Effector CD4-positive, alpha-beta T cell (primary cell): ENCODE measurements at places on chromosomes 3 and 15.

GRCh38 chr3:142337994-142338393 lies 109.8 kb downstream of the XRN1 start:
- no peak for DNase-seq

DNA sequence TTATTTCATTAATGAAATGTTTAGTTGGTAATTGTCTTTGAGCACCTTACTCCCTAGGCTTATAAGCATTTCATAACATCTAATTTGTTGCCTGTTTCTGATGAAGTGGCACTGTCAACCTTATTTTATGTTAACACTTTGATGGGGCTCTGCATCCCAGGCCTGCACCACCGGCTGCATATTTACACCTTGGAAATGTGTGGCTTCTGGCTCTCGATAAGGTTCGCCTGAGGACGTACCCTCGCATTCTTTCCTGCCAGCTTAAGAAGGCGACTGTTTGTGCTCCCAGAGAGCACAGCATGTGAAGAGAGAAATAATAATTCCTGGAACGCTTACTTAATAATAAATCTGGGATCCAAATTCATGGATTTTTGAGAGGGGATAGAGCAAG lies 763.3 kb upstream of the CFAP20DC start:
- no peak for DNase-seq

DNA sequence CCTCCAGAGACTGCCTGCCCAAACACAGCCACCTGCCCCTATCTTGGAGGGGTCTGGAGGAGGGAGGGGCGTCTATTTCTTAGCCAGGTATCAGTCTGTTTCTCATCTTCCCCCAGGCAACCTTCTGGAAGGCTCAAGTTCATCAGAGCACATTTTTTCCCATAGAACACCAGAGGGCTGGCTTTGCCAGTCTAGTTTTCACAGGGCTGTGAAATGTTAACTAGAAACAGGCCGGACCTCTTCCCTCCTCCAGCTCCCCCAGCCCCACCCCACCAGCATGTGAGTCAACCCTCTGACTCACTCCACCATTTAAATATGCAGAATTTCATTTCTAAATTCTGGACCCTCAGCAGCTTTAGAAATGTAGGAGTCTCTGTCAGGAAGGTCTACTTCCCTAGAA lies 66.9 kb downstream of the SLCO2A1 start:
- no peak for DNase-seq

DNA sequence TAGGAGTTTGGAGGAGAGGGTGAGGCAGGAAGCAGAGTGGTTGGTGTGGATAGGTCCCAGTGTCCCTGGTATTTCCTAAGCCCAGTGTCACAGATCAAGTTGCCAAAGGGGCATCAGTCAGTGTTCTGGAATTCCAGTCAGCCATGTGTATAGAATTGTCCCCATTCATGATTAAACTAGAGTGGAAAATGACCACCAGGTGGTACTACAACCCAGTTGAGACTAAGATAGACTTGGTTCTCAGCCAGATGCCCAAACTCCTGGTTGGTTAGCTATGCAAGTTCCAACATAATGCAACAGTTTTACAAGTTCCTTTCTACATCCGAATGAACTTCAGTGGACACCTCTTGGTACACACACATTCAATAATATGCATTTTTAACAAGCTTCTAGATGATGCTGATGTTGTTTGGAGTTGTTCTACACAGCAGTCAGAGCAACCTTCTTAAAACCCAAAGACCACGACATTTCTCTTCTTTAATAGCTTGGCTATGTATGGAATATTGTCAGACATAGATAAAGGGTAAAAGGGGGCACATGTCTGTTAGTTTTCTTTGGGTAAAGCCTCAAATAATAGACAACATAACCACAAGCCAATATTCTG lies 8.4 kb upstream of the ATR start:
- peak; percentile 15 for DNase-seq

GRCh38 chr15:48868536-48868935 lies 9.4 kb upstream of the EID1 start:
- no peak for DNase-seq

GRCh38 chr3:13069495-13069894 lies 3.7 kb downstream of the IQSEC1 start:
- DNase-seq, result peak; percentile 24

DNA sequence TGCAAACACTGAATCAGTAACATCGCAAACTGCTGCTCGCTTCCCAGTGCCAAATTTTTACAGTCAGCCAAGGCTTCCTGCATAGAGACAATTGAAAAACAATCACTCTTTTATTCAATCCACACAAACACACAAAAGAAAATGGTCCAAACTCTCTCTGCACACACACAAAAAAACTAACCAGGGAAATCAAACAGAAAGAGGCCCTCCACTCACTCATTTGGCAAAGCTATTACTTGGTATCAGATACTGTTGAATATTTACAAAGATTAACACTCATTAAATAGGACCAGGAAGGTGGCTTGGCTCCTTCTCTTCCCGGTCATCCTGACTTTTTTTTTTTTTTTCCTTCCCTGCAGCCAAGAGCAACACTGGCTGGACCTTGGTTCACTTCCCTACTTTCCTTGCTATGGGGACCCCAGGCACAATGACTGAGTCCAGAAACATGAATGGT lies 62.4 kb upstream of the SPATA12 start:
- no peak for DNase-seq

DNA sequence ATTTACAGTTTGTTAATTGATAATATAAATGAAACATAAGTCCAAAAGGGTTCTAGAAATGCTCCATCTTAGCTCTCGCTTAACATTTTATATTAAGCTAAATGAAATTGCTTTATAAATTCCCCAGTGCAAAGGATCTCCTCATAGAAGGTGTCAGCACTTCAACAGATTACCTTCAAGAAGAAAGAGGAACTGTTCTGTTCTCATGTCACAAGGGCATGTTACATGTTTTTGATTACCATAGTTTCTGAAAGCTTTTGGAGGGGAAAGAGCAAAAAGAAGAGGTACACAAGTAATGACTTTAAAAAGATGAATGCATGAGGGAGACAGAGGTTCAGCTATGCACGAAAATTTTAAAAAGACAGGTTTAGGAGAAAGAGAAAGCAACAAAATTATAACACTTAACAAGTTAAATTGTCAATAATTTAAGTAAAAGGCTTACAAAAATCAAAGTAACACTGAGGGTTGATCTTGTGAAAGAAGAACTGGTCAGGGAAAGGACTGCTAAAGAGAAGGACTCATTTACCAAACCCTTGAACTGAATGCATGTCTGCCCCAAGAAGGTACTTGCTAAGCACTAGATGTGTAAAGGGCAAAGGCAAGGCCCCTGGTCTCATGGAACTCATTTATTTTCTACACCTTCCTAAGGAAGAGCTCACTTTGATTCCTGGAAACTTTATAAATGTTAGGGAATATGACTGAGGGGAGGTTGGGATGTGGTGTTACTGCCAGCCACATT lies 45.1 kb downstream of the CCDC191 start:
- no peak for DNase-seq

- no peak for DNase-seq
These were observed 117.7 kb upstream of the PLCL2 start for GRCh38 chr3:16767006-16767405.

DNA sequence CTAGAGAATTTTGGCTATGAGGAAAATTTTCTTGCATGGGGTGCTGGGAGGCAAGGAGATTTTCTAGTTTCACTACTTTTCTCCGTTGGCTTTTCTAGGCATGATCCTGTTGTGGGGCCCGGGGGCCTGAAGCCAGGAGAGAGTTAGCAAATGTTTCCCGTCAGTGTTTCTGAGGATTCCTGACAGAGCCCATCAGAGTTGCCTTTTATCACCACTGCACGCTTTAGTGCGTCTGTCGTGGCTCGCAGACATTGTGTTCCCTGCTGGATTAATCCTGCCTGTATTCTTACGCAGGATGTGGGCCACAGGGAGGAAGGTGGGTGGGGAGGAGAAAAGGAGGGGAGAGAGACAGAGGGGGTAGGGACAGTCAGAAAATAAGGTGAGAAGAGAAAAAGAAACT lies 18.1 kb upstream of the BOC start:
- DNase-seq, result no peak

DNA sequence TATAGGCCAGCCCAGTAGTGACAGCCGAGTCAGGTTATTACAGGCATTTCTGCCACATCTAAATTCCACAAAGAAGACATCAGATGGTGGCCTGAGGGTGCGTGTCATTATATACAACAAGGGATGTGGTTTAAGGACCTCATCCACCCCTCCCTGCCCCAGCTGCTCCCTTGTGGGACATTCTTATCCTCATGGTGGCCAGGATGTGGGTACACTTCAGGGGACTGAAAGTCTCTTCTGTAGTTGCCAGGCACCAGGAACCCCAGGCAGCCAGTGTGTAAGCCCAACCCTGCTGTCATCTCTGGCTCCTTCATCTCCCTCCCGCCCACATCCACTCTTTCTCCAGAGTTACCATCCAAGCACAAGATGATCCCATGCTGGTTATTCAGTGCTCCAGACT lies 224.9 kb upstream of the TOPAZ1 start:
- no peak for DNase-seq

GRCh38 chr3:143848704-143849103 lies 436 bp upstream of the SLC9A9 start:
- no peak for DNase-seq

DNA sequence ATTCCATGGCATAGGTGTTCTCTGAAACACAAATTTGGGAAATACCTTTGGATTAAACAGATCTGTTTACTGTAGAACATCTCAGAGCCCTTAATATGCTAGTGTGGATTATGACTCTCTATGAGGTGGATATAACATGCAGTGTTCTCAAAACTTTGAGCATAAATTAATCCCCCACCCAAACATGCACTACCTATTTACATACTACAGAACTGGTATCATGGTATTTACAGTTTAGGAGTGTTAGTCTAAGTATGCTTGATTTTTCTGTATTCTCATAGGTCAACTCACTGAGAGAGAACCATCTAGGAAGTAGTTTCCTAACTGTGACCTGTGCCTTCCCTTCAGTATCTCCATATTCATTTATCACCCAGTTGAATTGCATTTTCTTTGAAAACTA lies 30.9 kb upstream of the ZNF609 start:
- DNase-seq, result no peak

DNA sequence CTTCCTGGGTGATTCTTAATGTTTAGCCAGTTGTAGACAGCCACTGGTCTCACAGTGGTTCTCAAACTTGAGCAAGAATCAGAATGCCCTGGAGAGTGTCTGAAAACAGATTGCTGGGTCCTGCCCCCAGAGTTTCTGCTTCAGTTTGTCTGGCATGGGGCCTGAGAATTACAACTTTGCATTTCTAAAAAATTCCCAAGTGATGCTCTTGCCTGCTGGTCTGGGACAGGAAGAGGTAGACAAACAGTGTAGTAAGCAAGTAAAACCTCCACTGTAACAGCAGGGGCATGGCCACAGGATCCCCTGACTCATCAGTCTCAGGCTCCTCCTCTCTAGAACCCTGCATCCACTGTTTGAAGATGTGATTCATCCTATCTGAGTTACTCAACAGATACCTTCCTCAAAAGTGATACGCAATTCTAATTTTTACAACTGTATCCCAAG lies 36.5 kb downstream of the DZIP1L start:
- DNase-seq, result no peak

GRCh38 chr3:126540951-126541627 lies 17.1 kb downstream of the CHST13 start:
- DNase-seq, result no peak

DNA sequence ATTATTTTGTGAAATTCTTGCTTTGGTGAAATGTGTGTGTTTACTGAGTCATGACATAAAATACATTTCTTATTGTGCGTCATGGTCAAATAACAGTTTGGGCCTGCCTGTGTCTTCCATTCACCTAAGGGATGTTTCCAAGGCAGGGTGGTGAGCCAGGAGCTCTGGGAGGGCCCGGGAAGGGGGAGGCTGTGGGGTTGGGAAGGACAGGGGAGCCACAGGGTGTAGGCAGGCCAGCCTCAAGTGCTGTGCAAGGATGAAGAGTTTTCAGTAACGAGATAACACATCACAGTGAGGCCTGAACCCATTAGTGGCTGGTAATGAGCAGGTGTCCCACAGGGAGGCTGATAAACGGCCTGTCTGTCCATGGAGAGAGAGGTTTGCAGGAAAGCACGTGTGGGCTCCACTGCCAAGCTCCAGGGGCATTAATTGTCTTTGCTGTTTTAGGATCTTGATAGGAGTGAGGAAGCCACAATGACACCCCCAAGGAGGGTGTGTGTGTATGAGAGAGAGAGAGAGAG lies 35.6 kb upstream of the SEC13 start:
- DNase-seq, result no peak

DNA sequence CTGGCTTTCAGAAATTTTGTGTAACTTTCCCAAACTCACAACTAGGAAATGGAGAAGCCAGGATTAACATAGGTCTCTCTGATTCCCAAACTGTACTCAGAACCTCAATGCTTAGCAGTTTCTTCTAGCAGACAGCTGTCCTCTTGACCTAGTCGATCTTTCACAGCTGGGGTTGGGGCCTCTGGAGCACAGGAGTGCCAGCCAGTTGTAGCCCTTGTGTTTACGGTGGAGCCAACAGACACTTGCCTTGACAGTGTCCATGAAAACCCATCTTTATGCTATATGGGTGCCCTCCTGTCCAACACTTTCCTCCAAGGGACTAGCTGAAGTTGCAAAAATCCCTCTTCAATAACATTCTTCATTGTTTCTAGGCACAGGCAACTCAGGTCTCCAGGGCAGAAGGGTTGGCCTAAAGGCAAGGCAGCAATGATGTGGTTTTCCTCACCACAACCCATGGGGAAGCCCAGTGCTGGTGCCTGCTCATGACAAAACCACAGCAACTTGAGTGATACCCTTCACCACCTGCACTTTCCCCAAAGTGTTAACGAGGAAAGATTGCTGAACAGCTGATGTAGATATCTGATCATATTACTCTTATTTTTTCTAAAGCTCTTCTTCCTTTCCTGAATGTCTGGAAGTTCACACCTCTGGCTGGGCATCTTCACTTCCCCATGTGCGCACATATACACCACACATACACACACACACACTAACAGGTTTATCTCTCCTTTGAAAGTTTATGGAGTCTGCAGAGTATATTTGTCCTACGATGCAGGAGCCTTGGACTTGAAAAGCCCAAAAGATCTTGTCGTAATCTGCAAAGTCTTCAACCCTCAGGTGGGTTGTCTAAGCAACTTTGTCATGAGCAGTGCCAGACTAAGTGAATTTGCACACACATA lies 11.0 kb upstream of the KNG1 start:
- no peak for DNase-seq

DNA sequence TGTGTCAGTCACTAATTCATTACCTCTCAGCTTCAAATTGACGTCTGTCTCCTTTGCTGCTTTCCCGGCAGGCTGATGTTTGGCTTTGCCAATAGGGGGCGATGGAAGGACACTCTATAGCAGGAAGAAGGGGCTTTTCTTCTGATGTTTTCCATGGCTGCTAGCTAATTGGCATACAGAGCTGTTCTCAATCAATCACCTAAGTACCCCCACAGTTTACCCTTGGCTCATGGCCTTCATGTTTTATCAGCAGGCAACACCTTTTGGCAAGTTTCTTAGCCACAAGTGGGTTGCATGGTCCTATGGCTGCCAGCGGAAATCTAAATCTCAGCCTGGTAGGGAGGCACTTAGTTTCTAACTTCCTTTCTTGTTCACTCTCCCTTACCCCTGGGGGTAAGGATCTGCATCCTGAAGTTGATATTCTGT lies 45.0 kb downstream of the ESYT3 start:
- DNase-seq, result no peak

- DNase-seq, result no peak
These were observed 110.3 kb downstream of the PLOD2 start for GRCh38 chr3:146050691-146051090.

- DNase-seq, result no peak
These were observed 62.7 kb downstream of the HHLA2 start for GRCh38 chr3:108359011-108359410.

GRCh38 chr3:141321109-141321497 lies 47.2 kb upstream of the ZBTB38 start:
- no peak for DNase-seq

- DNase-seq, result no peak
These were observed 720.2 kb downstream of the MCTP2 start for GRCh38 chr15:94951538-94951937.
